Glomerular endothelial cell (primary cell): ENCODE measurements at places on chromosomes 3 and 15.

GRCh38 chr15:25287823-25288222 is 151.0 kb downstream of the UBE3A start:
- DNase-seq, result no peak

GRCh38 chr3:192239956-192240355 is 487.4 kb downstream of the FGF12 start:
- no peak for DNase-seq

GRCh38 chr3:44355362-44356033 is 16.9 kb downstream of the TCAIM start:
- DNase-seq, result no peak

DNA sequence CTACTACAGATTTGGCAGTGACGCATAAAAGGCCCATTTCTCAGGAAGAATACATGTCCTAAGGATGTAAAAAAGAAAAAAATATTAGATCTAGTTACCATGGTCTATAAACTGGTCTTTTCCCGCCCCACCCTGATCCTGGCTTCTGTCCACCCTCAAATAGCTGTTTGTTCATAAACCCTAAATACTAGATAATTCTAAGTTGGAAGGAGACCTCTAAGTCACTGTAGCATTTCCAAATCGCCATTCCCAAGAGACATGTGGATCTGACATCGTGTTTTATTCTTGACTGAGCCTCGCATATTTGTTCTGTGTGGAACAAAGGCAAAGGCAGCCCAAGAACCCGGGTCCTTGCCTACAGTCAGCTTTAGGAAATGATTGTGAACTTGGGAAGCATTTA is 49.0 kb downstream of the LMCD1 start:
- DNase-seq, result no peak

DNA sequence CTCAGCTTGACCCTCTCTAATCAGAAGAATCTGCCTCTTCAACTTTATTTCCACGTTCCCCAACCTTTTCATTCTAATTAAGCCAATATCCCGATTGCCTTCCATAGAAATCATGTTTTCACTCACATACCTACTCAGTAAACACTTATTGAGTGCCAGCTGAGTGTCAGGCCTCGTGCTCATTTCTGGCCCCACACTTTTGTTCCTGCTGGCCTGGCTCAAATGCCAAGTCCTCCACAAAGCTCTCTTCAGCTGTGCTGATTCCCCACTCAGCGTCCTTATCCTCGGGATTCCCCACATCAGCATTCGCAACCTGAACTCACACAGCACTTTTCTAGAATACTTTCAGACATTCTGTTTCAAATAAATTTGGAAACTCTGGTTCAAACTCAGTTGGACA is 68.9 kb downstream of the THBS1 start:
- DNase-seq, result no peak

DNA sequence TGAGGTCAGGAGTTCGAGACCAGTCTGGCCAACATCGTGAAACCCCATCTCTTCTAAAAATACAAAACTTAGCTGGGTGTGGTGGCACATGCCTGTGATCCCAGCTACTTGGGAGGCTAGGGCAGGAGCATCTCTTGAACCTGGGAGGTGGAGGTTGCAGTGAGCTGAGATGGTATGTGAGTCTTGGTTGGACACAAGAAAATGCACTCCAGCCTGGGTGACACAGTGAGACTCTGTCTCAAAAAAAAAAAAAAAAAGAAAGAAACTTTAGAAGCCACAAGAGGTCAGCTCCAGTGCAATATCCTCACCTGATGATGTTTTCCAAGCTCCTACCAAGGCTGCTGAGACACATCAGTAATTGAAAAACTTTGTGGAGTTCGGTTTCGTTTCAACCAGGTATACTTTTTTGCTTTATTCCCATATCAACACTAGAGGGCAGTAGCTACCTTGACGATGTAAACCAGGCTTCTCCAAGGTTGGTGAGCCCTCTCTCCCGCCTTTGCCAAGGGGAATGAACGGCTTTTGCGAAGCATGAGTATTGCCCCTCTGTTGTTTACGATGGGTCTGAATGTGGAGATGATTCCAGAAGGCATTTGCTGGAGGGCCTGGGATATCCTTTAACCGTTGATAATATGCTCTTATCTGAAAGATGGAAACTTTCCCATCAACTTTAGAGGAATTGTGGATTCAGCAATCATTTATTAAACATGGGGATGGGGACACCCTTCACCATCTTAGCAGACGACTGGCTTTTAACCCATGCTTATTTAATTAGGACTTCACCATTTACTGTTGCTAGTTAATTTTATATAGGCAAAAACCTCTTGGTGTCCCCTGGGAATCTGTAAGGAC is 202.8 kb downstream of the SV2B start:
- DNase-seq, result peak; percentile 27

GRCh38 chr3:24005669-24006068 is 60.6 kb downstream of the NR1D2 start:
- DNase-seq, result no peak

GRCh38 chr3:47113669-47114365 is 50.1 kb downstream of the SETD2 start:
- DNase-seq, result no peak

DNA sequence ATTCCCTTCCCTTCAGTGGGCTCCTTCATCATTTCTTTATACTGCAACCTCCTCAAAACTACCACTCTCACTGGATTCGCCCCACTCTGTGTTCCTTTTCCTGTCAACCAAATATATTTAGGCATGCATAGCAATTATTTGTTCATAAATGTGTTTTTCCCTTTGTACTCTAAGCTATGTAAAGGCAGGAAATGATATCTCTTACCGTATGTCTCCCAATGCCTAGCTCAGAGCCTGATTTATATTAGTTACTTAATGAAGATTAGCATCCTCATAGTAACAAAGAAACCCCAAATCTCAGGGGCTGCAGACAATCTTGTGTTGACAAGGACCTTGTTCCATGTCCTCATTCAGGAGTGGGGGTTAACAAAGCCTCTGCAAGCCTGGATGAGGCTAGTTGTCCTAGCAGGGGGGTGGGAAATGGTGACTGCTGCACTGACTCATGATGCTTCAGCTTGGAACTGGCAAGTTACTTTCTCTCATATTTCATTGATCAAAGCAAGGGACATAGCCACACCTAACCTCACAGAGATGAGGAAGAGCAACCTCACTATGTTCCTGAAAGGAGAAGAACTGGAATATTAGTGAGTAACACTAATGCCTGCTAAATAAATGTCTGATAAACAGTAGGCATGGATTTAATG is 15.2 kb downstream of the PHLDB2 start:
- DNase-seq, result no peak

DNA sequence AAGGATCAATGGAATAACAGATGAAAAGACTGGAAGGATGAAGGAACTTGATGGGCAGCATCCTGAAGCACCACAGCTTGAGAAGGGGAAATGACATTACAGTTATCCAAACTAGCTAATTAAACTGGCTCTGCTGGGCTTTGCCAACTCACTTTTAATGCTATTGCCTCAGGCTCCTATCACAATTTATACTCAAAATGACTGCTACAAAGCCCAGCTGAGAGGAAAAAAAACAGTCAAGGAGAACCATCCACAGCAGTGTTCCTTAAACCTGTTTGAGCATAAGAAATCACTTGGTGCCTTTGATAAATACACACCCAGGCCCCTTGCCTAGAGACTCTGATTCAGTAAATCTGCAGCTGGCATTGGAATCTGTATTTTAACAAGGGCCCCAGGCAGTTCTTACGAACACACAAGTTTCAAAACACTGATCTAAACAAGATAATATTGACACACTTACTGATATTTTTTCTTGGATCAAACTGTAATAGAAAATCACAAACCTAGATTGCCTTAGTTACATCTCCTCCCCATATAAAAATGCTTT is 85.8 kb downstream of the MB21D2 start:
- no peak for DNase-seq
